ENCODE measurements at places on chromosomes 4 and X.

DNA sequence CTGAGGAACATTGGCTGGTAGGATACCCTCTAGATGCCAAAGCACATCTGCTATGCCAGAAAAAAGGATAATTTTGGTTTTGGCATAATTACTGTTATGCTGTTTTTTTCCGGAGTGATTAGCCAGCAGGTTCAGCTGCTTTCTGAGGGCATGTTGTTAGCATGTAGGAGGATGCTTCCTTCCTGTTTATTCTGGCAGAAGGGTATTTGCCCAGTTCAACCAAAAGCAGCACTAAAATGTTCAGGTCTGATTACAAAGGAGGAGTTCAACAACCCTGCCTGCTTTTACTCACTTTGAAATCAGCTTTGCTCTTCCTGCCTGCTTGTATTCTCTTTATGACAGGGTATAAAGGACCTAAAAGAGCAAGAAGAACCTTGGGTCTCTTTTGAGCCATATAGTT is 21.9 kb downstream of the ERCC6L start:
- no peak for DNase-seq

DNA sequence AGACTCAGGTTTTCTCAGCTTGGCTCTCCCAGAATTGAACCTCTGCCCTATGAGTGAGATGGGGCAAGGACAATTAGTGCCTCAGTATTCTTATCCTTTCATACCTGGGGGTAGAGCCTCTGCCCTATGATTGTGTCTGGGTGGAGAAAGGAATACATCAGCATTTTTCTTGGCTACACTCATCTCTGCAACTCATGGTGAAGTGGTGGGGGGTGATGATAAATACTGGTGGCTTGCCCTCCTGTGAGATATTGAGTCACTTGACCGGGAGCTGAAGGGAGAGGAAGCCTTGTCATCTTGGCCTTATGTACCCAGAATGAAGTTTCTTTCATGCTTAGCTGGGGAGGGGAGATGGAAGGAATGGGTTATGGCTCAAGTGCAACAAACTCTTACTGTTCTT is 71.3 kb upstream of the ENOX2 start:
- DNase-seq = no peak

DNA sequence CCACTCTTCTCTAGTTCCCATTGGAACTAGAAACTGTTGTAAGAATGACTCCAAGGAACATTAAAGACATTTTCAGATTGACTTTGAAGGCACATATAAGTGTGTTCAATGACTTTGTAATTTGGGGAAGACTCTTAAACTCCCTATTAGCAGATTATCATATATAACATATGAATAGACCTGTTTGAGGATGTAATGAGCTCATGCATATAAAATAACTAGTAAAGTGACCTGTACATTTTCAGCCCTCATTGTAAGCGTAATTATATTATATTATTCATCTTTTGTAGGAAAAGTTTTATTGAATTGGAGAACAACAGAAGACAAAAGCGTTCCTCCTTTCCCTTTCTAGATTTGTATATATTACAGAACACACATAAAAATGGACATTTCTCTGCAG is 455.1 kb downstream of the IL1RAPL1 start:
- no peak for DNase-seq

- DNase-seq = no peak
Measured at GRCh38 chr4:147491086-147491485, 10.2 kb downstream of the EDNRA start.

DNA sequence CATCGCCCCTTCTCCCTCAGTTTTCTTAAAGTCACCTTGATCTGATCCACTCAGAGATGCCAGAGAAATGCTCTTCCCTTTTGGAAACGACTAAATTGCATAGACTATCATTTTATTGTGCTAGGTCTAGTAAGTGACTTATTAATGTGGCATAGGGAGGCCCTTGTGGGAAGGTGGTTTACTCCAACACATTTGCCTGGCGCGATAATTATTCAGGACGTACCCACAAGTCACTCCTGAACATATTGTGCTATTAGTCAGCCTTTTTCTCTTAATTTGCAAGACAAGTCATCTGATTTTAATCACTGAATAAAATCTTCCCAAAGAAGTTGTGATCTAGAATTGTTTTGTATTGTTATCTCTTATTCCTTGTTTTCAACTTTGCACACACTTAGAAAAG is 7.6 kb downstream of the ENPEP start:
- no peak for DNase-seq

DNA sequence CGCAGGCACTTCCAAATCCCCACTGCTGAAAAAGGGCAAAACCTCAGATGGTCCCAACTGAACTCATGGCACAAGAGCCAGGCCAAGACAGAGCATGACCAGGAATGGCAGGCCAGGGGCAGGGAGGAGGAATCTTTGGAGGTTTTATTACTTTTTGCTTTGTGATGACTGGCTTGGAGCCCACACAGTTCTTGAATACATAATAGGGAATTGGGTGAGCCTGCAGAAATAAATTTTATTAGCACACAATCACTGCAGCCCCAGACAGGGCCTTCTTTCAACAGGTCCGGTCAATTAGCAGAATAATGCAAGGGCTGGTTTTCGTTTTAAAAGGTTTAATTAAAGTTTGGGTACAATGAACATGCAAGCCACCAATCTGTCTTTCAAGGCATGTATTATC is 23.4 kb upstream of the MAMLD1 start:
- no peak for DNase-seq

- no peak for DNase-seq
Measured at GRCh38 chr4:6183740-6184139, 16.6 kb downstream of the JAKMIP1 start.

GRCh38 chrX:112734290-112734689 is 54.6 kb upstream of the LHFPL1 start:
- DNase-seq = no peak

GRCh38 chr4:34718576-34719245 is 1525.6 kb downstream of the ARAP2 start:
- no peak for DNase-seq

DNA sequence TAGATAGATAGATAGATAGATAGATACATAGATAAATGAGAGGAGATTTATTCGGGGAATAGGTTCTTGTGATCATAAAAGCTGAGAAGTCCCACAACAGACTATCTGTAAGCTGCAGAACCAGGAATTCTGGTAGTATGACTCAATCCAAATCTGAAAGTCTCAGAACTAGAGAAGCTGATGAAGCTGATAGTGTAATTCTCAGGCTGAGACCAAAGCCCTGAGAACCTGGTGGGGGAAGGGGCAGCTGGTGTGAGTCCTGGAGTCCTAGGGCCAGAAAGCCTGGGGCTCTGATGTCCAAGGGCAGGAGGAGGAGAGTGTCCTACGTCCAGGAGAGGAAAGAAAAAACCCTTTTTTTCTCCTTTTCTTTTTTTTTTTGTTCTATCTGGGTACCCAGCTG is 8.0 kb upstream of the BANK1 start:
- no peak for DNase-seq

- no peak for DNase-seq
Measured at GRCh38 chrX:40099055-40099958, 1.5 kb upstream of the BCOR start.

- no peak for DNase-seq
Measured at GRCh38 chr4:139666735-139667281, 1.2 kb downstream of the MGST2 start.

- DNase-seq = no peak
Measured at GRCh38 chrX:72467135-72467534, 105.5 kb downstream of the HDAC8 start.
